ENCODE measurements at places on chromosomes 1 and 21.

- DNase-seq: no peak
These were observed 74.0 kb upstream of the ZBTB18 start for GRCh38 chr1:243977094-243977493.

DNA sequence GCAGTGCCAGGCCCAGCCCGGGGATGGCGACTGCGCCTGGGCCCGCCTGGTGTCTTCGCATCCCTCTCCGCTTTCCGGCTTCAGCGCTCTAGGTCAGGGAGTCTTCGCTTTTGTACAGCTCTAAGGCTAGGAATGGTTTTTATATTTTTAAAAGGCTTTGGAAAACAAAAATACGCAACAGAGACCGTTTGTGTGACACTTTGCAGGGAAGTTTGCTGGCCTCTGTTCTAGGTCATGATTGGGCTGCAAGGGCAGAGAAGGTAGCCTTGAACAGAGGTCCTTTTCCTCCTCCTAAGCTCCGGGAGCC is 719 bp downstream of the SOD1 start:
- no peak for DNase-seq

- DNase-seq: no peak
These were observed 1.7 kb upstream of the PRDM16 start for GRCh38 chr1:3067301-3067670.

DNA sequence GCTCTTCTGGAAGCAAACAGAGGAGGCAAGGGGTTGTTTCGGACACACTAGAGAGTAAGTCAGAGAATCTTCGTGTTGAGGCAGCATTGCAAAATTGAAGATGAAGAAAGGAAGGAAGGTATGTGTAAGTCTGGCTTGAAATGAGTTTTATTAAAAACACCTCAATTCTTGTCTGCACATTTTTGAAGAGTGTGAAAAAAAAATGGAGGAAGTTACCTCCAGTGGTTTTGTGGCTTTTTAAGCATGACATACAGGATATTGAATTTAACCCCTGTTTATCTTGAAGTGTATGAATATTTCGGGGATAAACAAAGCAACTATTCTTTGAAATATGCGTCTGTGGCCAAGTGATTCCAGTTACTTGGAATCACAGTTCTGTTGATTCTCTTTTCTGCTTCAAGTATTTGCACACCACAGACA is 203.2 kb upstream of the SGIP1 start:
- no peak for DNase-seq

GRCh38 chr1:214518361-214518760 is 33.0 kb downstream of the PTPN14 start:
- DNase-seq: no peak

- no peak for DNase-seq
These were observed 63.3 kb upstream of the LRRC8D start for GRCh38 chr1:89757532-89757931.

- DNase-seq: no peak
These were observed 82.6 kb downstream of the UCHL5 start for GRCh38 chr1:192976576-192976975.

- no peak for DNase-seq
These were observed 15.4 kb downstream of the COL16A1 start for GRCh38 chr1:31688233-31688918.

GRCh38 chr1:218585511-218586184 is 240.5 kb downstream of the TGFB2 start:
- DNase-seq: no peak

All from activated CD4-positive, alpha-beta T cell treated with anti-CD3 and anti-CD28 coated beads, Interleukin-2, amount 50 U/mL, for 1 hour (primary cell).